LNCaP clone FGC (cell line): ENCODE measurements at places on chromosomes 5 and 9.
A peak's percentile ranks its signal among the peaks of the same experiment; 100 is the strongest.

- no peak for DNase-seq
Measured at GRCh38 chr5:26492906-26493459, 545.4 kb downstream of the CDH9 start.

DNA sequence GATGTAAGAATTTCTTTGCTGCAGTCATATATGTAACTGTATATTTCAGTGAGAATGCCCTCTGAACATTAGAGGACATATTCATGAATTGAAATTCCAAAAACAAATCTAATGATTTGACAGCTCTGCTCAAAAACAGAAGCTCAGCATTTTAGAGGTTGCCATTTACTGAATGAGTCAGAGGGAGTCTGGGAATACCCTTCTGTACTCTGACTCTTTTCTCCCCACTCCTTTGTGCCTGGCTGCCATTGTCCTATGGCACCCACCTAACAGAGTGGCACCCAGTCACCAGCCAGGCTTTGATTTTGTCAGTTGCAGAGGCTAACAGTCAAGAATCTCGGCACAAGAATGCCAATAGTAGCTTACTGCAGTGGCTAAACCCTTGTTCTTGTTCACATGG lies 133.6 kb downstream of the ATG10 start:
- DNase-seq, result no peak

DNA sequence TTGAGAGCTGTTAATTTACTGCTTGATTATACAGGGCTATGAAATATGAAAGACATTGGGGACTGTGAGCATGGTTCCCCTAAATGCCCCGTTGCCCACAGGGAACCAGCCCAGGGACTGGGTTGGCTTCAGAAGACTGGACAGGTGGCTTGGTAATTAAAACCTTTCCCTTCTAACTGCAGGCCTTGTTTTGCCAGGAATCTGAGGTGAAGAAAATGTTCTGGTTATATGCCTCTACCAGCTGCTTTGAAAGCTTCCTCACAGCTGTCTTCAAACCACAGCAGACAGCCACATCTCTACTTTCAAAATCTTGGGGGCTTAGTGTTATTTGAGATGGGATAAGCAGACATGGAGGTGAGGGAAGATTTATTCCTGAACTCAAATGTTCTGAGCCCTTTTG lies 153.3 kb upstream of the SPRY4 start:
- no peak for DNase-seq

GRCh38 chr9:105329719-105330062 lies 85.2 kb downstream of the SLC44A1 start:
- DNase-seq, result no peak

DNA sequence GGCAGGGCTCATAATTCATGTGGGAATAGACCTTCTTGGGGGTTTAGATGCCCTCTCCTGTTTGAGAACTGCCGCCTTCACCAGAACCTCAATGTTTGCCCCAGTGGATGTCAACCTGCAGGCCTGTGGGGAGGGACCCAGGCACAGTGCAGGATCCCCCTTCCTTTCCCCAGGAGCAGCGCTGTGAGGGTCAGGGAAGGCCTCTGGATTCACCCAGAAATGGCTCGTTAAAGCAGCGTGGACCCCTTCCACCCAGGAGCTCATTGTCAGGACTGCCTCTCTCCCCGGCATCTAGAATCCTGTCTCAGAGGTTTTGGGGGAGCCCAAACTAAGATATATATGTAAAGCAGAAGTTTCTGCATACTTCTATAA lies 188.3 kb downstream of the GADD45G start:
- no peak for DNase-seq

DNA sequence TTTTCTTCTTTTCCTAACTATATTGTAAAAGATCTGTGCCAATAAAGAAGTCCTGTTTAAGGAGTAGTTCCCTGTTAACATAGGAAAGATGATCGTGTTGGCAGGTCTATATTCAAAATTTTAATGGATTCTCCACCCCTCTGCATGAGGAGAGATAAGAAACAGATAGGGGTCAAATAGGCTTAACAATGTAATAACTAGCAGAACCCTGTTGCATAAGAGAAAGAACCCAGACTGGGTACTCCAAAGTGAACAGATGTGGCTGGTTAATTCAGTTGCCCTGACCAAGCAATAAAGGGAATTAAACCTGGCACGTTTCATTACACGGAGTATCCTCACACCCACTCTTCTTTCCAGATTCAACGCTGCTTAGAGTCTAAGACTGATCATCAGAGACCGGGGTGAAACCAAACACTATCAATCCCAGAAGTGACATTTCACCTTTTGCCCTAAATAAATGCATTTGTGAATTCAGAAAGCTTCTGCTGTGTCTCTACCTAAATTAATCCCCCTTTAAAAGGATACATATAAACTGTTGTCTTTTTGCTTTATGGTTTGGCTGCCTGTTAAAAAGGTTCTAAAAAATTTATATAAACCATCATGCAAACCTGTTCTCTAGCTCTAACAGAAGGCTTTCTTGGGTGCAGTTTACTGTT lies 1276.9 kb upstream of the WWC1 start:
- DNase-seq, result no peak

DNA sequence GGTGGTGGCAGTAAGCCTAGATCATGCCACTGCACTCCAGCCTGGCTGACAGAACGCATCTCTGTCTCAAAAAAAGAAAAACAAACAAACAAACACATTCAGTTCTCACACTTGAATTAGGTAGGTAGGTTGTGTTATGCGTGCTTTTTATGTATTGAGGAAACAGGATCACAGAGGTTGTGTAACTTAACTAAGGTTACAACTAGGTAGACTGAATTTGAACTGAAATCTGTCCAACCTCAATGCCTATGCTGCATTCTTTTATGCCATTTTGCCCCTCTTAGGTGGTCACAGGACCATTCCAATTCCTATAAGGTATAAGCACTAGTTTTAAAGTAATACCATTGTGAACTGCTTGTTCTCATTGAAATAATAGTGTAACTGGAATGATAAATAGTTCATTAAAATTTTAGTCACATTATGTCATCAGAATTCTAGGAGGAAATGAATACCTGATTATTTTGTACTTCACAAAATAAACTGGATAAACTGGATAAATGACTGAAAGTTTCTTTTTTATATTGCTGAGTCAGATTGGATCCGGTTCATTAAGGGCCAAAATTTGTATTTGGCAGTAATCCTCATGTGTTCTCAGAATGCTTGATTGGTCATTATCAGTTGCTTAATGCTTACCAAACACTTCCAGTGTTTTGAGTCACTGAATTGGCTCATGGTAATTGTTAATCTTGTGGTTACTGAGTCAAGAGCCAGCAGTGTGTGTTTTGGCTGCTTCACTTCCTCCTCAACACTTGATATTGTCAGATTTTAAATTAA lies 7.1 kb downstream of the UBAP1 start:
- peak; percentile 90 for DNase-seq

DNA sequence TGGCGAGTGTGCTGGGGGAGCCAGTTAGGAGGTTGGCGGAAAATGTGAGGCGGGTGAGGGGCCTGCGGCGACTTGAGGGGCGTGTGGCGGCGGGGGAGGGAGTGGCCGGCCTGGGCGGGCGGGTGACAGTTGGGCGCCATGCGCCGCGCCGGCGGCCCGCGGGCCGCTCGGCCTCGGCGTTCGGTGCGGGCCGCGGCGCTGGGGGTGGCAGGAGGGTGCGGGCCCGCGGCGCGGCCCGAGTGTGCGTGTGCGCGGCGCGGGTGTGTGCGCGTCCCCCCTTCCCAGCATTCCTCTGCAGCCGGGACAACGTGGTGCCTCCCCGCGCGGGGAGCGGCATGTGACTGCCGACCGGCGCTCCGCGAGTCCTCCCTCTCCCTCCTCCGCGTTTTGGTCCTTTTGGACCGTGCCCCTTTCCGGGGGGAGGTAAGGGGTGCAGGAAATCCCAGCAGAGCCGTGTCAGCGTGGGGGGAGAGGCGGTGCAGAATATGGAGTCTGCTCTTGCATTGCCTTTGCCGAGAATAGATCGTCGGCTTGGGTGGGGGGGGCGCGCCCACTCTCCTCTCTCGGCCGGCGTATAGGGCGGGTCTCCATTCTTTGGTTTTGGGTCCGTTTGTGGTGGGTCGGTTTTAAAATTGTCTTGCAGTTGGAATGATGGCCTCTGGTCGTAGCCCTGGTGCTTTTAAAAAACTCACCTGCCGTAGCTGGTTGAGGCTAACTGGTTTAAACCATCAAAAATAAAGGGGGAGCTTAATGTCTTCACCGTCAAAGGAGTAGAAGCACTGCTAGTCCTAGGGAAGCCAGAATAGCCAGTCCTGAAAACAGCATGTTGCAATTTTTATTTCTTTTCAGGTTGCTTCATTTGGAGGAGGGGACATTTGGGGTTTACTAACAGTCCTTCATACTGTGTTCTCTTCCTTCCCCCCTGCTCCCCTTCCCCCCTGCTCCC lies 2.0 kb downstream of the LARP1 start:
- no peak for DNase-seq

- DNase-seq, result no peak
Measured at GRCh38 chr5:54224103-54224826, 86.1 kb downstream of the ARL15 start.

GRCh38 chr5:122515709-122516431 lies 203.8 kb downstream of the SNCAIP start:
- DNase-seq, result peak; percentile 82

- DNase-seq, result no peak
Measured at GRCh38 chr9:116096853-116097252, 56.7 kb upstream of the PAPPA start.

- DNase-seq, result no peak
Measured at GRCh38 chr5:75839547-75839946, 122.3 kb upstream of the POC5 start.

DNA sequence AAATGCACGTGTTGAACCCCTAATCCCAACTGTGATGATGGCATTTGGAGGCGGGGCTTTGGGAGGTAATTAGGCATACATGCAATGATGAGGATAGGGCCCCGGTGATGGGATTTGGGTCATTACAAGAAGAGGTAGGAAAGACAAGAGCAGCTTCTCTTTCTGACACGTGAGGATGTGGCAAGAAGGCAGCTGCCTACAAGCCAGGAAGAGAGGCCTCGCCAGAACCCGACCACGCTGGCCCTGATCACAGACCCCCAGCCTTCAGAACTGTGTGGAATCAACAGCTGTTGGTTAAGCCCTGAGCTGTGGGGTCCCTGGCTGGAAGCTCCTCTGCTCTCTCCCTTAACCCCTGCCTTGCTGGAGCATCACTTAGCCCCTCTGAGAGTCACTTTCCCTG lies 57.5 kb downstream of the COL23A1 start:
- no peak for DNase-seq

DNA sequence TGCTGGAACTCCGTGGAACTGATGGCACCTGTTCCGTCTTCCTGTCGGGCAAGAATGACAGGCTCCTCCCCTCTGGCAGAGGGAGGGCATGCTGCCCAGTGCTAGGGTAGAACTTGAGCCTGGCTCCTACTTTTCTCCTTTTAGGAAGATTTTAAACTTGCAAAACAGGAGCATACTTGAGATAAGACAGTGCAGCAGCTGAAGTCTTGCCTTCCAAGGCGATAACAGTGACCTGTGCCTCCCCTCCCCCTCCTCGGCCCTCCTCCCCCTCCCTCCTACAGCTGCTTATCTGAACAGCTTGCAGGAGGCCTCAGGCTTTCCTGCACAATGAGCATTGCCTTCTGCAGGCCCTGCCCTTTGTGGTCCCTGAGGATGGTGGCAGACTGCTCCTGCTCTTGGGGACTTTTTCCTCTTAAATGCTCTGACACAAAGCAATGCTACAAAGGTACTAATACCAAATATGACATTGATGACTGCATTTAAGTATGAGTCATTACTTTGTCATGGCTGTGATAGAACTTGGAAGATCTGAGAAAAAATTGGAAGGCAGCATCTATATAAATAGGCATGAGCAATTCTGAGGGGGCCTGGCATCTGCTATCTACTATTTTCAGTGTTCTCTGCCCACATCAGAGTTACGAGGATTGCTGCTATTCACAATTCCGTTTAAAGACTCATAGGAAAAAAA lies 2.0 kb downstream of the GADD45G start:
- DNase-seq, result peak; percentile 82

DNA sequence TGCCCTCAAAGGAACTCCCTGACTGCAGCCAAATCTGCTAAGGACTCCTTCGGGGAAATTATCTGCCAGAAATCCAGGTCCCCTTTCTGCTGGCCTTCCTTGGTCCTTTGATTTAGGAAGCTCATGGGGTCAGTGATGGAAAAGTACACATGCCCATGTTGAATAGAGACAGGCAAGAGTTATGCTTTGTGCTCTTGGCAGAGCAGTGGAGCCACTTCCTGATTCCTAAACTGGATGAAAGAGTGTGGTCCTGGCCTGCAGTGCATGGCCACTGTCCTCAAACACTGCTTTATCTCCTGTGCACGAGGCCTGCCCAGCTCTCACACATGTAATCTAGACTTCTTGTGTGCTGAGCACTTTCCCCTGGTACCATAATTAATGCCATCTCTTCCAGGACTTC lies 2.0 kb upstream of the EBF1 start:
- no peak for DNase-seq
